ENCODE measurements at places on chromosomes 11 and 22.
A peak's percentile ranks its signal among the peaks of the same experiment; 100 is the strongest.

GRCh38 chr11:86218125-86219084, 26.1 kb upstream of the EED start:
- peak; percentile 61 for DNase-seq

GRCh38 chr11:102773386-102773785, 7.0 kb downstream of the MMP10 start:
- no peak for DNase-seq

DNA sequence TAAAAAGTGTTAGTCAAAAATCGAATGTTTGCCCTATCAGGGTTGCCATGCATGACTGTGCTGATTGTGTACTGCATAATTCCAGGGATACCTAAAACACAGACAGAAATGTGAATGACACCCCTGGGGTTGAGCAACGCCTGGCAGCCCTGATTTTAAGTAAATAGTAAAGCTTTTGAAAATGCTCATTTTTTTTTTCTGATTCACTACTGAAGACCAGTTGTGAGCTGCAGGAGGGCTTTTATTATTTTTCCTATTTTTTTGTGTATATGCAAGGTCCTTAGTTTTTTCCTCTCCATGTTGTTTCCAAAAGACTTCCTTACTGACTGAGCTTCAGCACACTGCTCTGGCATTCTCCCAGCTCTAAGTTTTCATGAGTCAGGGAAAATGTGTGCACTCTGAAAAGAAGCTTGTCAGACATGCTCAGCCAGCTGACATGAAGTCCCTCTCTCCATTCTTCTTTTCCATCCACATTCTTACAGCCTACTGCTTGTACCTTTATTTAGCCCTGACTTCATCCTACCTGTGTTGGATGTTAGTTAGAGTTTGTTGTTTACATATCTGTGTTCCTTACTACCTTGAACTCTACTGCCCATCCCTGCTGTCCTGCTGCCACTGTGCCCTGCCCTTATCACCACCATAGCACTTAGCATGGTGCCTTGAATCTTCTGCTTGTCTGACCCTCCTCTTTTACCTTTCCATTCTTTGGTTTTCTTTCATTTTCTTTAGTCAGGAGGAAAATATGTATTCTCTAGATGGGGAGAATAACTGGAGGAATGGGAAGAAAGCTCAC, 79.5 kb downstream of the HORMAD2 start:
- no peak for DNase-seq

- DNase-seq: no peak
Observed at GRCh38 chr22:47388331-47388730, 625.9 kb downstream of the TBC1D22A start.

DNA sequence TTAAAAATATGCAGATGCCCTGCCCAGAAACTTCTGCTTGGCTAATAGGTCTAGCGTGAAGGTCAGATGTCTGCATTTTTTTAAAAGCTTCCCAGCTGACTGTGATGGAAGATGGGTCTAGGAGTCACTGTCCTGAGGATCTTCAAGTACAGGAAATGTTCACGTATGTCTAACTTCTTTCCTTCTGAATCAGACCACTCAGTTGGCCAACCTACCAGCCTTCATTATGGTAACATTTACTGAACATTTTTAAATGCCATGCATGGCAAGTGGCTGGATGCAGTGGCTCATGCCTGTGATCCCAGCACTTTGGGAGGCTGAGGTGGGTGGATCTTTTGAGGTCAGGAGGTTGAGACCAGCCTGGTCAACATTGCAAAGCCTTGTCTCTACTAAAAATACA, 1.1 kb upstream of the PRG2 start:
- DNase-seq: no peak

- no peak for DNase-seq
Observed at GRCh38 chr11:73233211-73233610, 15.1 kb downstream of the P2RY2 start.
